ENCODE measurements at places on chromosomes 13 and 19. TPM values are rescaled to one million over a fixed set of nuclear protein-coding genes. Genes with fewer than 3 reads are reported as not detected.

DNA sequence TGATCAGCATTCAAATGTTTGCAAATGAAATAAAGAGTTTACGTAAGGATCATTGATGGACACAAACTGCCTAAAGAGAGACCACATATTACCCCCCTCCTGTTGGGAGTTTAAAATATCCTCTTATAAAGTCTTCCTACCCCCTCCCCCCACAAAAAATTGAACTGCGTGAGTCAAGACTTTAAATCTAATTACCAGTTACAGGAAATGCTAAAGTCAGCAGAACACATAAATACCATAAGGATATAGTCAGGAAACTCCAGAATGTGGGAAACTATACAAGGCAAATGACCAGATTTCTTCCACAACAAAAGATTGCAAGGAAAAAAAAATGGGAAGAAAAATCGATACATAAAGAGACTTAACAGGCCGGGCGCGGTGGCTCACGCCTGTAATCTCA lies 44.4 kb upstream of the FARP1 start:
- DNase-seq, result no peak

DNA sequence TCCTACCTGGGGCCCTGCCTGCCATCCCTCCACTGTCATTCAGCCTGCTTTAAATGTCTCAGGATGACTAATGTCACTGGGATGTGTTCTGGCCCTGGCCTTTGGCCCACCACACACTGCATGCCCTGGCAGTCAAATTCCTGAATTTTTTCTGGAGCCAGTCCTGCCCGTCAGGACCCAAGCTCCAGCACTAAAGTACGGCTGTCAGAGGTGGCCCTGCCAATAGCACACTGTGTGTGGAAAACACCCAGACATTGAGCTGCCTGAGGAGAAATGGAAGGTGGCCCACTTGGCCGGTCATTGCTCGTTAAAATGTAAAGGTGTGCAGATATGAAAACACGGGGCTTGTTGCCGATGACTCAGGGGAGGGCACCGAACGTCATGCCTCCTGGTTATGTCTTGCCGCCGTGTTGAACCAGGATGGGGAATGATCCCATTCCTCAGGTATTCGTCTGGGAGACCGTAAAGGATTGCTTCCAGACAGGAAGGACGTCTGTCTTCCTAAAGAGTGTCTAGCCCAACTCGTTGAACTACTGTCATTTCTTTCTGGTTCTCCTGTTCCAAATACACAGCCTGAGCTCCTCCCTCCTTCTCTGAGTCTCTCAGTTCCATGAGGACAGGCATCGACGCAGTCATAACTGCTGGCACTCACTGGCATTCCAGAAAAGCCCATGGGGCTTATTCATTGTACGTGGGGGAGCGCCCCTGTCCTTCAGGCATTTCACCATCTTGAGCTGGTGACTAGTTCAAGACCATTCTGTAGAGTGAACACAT lies 40.6 kb downstream of the COL4A2 start:
- DNase-seq, result no peak

GRCh38 chr19:6464070-6464873 lies at the start of gene CRB3:
CRB3 (plus strand) TSS chr19:6464271; CDS start chr19:6464702, 431 bp downstream.
- peak; percentile 97 for DNase-seq

- no peak for DNase-seq
Measured at GRCh38 chr13:27022571-27023311, 148.9 kb downstream of the USP12 start.

CYP4F11 gene
- 7.5 TPM for total RNA-seq

GRCh38 chr13:73417012-73417615 lies 358.3 kb downstream of the KLF5 start:
- DNase-seq, result no peak

MISP3 gene
- 115 TPM for total RNA-seq

DNA sequence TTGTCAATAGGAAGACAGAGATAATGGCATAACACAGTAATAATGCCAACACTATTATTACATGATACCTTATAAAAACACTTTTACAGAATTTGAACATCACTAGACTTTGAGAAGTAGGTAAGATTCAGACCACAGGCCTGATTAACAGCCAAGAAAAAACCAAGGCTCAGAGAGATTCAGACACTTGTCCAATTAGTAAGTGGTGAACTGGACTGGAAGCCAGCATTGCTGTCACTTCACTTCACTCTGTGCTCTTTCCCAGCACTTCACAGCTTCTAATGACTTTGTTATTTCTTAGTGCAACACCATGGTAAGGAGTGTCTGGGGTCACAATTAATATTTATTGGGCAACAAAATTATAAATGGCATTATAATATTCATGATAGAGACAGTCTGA lies 91.9 kb downstream of the TRPC4 start:
- no peak for DNase-seq

DNA sequence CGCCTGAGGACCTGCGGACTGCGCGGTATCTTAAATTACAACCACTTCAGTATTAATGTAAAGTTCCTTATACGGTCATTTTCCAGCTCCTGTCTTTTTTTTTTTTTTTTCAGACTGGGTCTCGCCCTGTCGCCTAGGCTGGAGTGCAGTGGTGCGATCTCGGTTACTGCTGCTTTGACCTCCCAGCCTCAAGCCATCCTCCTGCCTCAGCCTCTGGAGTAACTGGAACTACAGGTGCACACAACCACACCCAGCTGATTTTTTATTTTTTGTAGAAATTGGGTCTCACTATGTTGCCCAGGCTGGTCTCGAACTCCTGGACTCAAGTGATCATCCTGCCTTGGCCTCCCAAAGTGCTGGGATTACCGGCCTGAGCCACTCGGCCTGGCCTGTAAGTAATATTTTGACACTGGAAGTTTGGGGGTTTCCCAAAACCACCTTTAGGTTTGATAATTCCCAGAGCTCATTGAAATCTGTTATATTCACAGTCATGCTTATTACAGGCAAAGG lies 406 bp upstream of the EID2B start:
- DNase-seq, result no peak

GRCh38 chr19:2034729-2035589 lies 16.1 kb downstream of the MKNK2 start:
- DNase-seq, result peak; percentile 87

- DNase-seq, result no peak
Measured at GRCh38 chr13:63425131-63425530, 2009.5 kb upstream of the PCDH20 start.

DNA sequence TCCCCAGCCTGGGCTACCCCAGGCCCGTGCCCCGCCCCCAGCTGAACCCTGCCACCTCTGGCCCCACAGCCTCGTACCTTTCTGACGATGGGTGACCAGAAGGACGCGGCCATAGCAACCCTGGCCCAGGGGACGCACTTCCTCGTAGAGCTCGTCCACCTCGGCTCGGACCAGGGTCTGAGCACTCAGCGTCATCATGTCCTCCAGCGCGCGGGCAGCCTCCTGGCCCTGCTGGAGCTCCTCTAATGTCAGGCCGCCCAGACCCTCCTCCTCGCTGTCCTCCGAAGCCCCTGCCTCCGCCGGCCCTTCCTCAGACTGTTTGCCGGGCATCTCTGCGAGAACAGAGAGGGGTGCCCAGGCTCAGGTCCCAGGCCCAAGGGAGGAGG lies 975 bp downstream of the SBK2 start:
- no peak for DNase-seq

DNA sequence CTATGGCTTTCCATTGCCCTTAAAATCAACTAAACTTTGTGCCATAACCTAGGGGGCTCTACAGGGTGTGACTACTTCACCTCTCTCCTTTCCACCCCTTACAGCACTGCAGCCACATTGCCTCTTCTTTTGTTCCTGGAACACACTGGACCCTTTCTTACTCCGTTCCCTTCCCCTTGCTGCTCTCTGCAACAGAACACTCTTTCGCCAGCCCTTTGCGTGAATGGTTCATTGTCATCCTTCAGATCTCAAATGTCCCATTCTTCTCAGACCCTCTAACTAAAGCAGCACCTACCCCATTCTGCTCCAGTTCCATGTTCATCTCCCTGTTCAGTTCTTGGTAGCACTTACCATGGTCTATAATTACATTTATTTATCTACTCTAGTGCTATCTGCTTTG lies 208.3 kb downstream of the OXGR1 start:
- no peak for DNase-seq

DNA sequence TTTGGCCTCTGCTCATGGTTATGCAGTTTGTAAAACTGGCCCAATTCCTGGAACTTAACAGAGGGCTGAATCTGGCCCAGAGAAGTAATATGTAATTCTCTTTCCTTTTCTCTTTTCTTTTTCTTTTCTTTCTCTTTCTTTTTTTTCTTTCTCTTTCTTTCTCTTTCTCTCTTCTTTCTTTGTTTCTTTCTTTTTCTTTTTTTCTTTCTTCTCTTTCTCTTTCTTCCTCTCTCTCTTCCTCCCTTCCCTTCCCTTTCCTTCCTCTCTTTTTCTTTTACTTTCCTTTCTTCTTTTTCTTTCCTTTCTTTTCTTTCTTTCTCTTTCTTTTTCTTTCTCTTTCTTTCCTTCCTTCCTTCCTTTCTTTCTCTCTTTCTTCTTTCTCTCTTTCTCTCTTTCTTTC lies 88.8 kb upstream of the SLITRK5 start:
- DNase-seq, result no peak

DNA sequence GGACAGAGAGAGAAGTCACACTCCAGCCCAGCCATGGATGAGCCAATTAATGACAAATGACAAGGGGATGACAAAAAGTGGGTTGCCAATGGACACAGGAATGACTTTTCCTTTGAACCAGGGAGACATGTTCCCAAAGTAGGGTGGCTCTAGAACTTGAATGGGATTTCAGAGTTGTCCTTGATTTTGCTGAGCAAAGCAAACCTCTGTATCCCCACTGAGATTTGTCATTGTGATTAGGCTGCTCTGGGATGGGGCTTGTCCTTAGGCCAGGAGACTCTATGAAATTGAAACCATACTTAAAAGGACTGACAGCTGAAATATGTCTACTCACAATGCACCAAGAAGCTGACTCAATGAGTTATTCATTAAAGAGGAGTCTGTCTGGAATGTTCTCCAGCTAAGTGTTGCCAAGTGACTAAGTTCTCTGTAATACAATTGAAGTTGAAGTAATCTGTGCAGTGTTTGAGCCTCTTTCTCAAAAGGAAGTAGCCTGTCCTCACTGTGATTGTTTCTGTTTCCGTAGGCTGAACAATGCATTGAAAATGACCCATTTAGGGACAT lies 69.0 kb upstream of the PCDH9 start:
- no peak for DNase-seq
